Activated B cell treated with CpG ODN at 0.5 μM for 24 hours (primary cell): ENCODE measurements at places on chromosomes 2 and 18. TPM values are rescaled to one million over a fixed set of nuclear protein-coding genes. Genes with fewer than 3 reads are reported as not detected.

SERPINB4 gene
- not detected in 2 replicates for total RNA-seq

NT5DC4 gene
- total RNA-seq = 1.4 and 2.1 TPM in 2 replicates

NAT8 gene
- not detected in 2 replicates for total RNA-seq

ZC3H8 gene
- total RNA-seq = 17.2 and 25.7 TPM in 2 replicates

DTNA gene
- not detected in 2 replicates for total RNA-seq

DOK6 gene
- not detected in 2 replicates for total RNA-seq

ATP8B1 gene
- 0.42 and 0.69 TPM in 2 replicates for total RNA-seq

ELOA2 gene
- total RNA-seq = not detected in 2 replicates

LCT gene
- not detected in 2 replicates for total RNA-seq

SH2D6 gene
- 0.83 and 1.6 TPM in 2 replicates for total RNA-seq

STAMBP gene
- 32.2 and 35.4 TPM in 2 replicates for total RNA-seq

IL36A gene
- total RNA-seq = not detected in 2 replicates

FAP gene
- total RNA-seq = not detected in 2 replicates

DSG1 gene
- not detected in 2 replicates for total RNA-seq

ATOH8 gene
- total RNA-seq = not detected in 2 replicates

KCTD1 gene
- 3.7 and 4.9 TPM in 2 replicates for total RNA-seq

NFATC1 gene
- 49.0 and 52.6 TPM in 2 replicates for total RNA-seq

DPYSL5 gene
- total RNA-seq = not detected in 2 replicates

RUFY4 gene
- 0.53 TPM in 1 of 2 replicates, not detected in the other for total RNA-seq

TMEM247 gene
- not detected in 2 replicates for total RNA-seq

REG3G gene
- total RNA-seq = not detected in 2 replicates

DNER gene
- total RNA-seq = not detected in 2 replicates

OTOS gene
- total RNA-seq = not detected in 2 replicates

MSGN1 gene
- 0.42 TPM in 1 of 2 replicates, not detected in the other for total RNA-seq
